ENCODE measurements at places on chromosomes 11 and 22.

- no peak for DNase-seq
These were observed 3.2 kb downstream of the DEPDC7 start for GRCh38 chr11:33018840-33019239.

- DNase-seq = no peak
These were observed 7.2 kb downstream of the POLD4 start for GRCh38 chr11:67345920-67346819.

- DNase-seq = no peak
These were observed 489 bp downstream of the NUP98 start for GRCh38 chr11:3796801-3797328.

DNA sequence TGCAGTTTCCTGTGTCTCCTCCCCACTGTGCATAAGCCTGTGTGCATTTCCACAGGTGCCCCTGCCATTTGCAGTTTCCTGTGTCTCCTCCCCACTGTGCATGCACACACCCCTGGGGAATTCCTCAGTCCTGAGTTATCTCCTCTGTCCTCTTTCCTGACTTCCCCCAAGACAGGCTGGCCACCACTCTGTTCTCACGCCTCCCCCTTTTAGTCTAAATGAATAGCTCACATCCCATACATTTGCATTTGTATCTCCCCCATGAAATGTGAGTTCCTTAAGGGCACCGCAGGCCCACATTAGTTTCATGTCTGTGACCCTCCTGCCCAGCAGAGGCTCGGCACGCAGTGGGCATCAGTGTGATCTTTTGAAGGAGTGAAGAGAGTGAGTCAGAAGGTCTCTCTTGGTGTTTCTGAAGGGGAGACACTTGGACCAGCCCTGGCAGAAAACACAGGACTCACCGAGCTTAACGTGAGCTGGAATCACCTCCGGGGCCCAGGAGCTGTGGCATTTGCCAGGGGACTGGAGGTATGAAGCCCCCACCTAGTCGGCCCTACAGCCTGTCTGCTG, 6.2 kb downstream of the LRRC74B start:
- DNase-seq = no peak

DNA sequence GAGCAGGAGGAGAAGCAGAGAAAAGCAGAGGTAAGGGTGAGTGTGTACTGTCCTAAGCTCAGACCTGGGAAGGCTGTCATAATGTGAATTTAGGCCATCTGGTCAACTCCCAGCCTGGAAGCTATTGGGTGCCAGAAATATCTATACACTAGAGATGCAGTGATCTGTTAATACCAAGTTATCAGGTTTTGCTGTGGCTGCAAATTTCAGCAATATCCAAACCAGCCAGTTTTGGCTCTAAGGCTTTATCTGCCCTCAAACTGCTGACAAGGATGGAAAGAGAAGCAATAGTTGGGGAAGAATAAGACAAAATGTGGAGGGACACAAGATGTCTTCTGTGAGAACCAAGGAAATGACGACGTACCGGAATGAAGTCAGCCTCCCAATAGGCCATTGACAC, 62.9 kb downstream of the CYB5R2 start:
- no peak for DNase-seq

- no peak for DNase-seq
These were observed 1317.2 kb downstream of the TBC1D22A start for GRCh38 chr22:48079505-48080290.

Data from activated naive CD8-positive, alpha-beta T cell treated with anti-CD3 and anti-CD28 coated beads for 36 hours (primary cell).